Liver (tissue), 10 donors: ENCODE measurements at places on chromosomes 6 and 20.

GRCh38 chr20:50722424-50723155 lies 8.8 kb upstream of the PARD6B start:
- no peak for DNase-seq

DNA sequence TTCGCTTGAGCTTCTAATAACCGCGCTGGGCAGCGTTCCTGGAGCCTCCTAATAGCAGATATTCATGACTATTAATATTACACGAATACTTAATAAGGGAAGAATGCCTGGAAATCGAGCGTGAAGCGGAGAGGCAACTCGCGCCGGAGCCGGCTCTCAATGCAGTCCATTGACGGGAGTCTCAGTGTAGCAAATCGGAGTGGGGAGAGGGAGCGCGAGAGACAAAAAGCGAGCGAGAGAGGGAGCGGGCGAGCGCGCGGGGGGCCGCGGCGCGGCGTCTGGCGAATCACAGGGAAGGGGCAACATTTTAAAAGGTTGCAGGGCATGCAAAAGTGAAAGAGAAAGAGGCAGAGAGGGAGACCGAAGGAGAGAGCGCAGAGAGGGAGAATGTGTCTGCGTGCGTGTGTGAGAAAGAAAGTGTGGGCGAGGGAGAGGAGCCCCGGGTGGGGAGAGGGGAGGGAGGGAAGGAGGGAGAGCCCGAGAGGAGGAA lies 2.9 kb downstream of the TFAP2A start:
- no peak for DNase-seq

DNA sequence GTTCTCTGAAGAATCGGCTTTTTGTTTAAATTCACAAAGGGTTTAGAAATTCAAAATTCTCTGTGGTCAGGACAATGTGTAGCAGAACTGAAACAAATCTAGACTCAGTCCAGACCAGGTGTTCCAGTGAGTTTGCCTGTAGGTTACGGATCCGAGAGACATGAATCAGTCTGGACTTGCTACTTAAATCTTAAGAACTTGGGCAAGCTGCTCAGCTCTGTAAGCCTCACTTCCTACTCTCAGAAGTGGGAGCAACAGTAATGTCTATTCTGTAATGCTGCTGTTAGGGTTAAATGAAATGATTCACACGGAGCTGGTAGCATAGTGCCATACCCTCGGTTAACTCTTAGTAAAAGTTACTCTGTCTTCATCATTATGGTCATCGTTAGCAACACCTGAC lies 37.7 kb downstream of the HECA start:
- no peak for DNase-seq

DNA sequence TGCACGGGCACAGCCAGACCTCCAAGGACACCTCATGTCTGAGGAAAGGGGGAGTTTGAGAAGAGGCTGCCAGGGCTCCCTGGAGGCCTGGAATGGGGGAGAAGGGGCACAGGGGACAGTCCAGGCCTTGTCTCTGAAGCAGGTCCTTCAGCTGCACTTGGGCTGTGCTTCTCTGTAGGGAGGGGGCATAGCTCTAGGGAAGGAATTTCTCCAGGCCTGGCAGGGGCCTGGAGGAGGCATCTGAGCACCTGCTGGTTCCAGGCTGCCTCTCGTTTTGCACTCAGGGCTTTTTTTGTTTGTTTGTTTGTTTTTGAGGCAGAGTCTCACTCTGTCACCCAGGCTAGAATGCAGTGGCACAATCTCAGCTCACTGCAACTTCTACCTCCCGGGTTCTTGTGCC lies 67.7 kb downstream of the BCAS4 start:
- no peak for DNase-seq

DNA sequence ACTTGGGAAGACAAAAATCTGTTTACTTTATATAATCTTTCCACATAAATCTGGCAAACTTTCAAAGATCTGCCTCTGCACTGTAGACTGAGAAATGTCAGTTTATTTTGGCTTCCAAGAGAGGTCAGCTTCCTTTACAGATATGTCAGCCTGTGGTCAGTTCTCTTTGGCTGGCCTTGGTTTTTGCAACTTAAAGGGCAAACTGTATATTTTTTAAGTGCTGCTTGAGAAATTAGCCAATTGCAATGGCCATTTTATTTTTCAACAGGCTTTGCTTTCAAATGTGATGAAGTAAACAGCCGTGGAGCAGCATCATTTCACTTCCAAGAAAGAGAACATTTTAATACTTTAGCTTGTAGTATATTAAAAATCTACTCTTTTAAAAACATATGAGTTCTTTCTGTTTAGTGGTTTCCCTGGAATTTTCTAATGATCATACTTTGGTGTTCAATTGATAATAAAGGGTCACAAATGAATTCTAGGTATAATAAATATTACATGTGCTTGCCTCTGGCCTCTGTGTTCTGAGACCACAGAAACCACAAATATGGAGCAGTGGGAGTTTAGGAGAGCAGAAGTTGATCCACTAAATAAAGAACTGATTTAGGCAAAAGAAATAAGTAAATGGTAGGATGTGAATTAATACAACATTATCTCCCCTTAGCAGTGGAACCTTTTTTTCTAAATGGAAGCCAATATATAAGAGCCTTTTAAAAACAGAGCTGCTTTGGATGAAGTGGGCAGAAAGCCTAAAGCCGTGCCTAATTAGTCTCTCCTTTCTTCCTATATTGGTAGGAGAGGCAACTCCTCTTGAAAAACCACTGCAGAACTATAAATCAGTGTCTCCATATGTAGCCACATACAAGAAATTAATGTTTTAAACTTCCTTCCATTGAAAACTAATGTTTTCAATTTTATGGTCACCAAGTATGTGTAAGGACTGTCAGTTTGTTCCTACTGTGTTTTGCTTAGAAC lies 16.2 kb downstream of the ADGRB3 start:
- no peak for DNase-seq
